ENCODE measurements at places on chromosomes 2 and 18. TPM values are rescaled to one million over a fixed set of nuclear protein-coding genes. Genes with fewer than 3 reads are reported as not detected.
A peak's percentile ranks its signal among the peaks of the same experiment; 100 is the strongest.

DNA sequence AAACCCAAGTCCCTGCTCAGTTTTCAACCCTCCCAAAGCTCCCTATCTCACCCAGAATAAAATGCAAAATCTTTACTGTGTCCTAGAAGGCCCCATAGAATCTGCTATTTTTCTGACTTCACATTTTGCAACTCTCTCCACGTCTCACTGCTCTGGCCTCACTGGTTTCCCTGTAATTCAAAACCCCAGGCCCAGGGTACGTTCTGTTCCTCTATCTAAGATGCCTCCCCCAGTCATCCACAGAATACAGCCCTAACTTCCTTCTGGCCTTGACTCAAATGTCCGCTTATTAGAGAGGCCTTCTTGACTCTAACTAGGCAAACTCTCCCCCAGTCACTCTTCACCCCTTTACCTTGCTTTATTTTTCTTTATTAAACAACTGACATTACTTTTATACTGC is 42.0 kb downstream of the FAM161A start:
- H3K36me3 ChIP-seq, result no peaks in the 10 kb centered on the region
- no peaks in the 10 kb centered on the region for H3K4me1 ChIP-seq

The CCNT2 gene
- total RNA-seq, result 30.1 TPM

The EPB41L3 gene
- total RNA-seq, result 173 TPM

DNA sequence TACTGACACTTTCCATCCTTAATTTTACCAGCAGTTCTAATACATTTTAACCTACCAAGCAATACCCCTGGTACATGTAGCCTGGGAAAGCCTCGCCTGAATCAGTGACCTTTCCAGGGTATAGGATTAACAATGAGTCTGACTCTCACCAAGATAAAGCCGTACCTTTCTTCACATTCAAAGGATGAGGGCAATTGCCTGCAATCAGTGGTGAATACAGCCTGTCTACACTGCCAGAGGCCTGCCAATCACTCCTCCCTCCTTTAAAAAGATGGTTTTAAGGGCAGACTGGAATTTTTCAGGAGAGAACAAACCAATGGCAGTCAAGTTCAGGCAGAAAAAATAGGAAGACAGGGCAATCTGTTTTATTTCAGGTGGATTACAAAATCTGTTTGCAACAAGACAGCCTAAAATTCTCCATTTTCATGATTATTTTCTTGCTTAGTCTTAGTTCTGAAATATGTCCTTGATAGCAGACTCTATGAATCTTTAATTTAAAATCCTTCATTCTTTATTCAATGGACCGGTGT is 4.8 kb downstream of the EPHA4 start:
- no peak overlapping the region for H3K4me3 ChIP-seq
- peaks cover 9% of the 10 kb centered on the region for H3K4me1 ChIP-seq
- H3K27ac ChIP-seq, result no peak overlapping the region
- no peak for DNase-seq
- H3K27me3 ChIP-seq, result peaks cover 5% of the 10 kb centered on the region

GRCh38 chr2:237231593-237231992 is 145.9 kb downstream of the COPS8 start:
- H3K27me3 ChIP-seq, result no peaks in the 10 kb centered on the region
- H3K4me3 ChIP-seq, result no peak overlapping the region
- H3K27ac ChIP-seq, result no peak overlapping the region
- H3K36me3 ChIP-seq, result no peaks in the 10 kb centered on the region
- DNase-seq, result no peak

- H3K36me3 ChIP-seq, result no peaks in the 10 kb centered on the region
- no peaks in the 10 kb centered on the region for H3K27me3 ChIP-seq
- DNase-seq, result peak; percentile 28
- peaks cover 12% of the 10 kb centered on the region for H3K4me1 ChIP-seq
- H3K27ac ChIP-seq, result peak overlapping the region; percentile 56
- H3K4me3 ChIP-seq, result peak overlapping the region; percentile 61
Measured at GRCh38 chr18:32469691-32470459, 807 bp downstream of the GAREM1 start.

The MARCO gene
- total RNA-seq, result 38.3 TPM

The SLC11A1 gene
- 53.9 TPM for total RNA-seq

The ACTG2 gene
- total RNA-seq, result 11.5 TPM

GRCh38 chr2:54830546-54830945 is 107.1 kb downstream of the EML6 start:
- no peaks in the 10 kb centered on the region for H3K4me1 ChIP-seq
- no peak overlapping the region for H3K4me3 ChIP-seq
- no peak overlapping the region for H3K27ac ChIP-seq
- H3K27me3 ChIP-seq, result no peaks in the 10 kb centered on the region
- H3K36me3 ChIP-seq, result no peaks in the 10 kb centered on the region
- DNase-seq, result no peak

DNA sequence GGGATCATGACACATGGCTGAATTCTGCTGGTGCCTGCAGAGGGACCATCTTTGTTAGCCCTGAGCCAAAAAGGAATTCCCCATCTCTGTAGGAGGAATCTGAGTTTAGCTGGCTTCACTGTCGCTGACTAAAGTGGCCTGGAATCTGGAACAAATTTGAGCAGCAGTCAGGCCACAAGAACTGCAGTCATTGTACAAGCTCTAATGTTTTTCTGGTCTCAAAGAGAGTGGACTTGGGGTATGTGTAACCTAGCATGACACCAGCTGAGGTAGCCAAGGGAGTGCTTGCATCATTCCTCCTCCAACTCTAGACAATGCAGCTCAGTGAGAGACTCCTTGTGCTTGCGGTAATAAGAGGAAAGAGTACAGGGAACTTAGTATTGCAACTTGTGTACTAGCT is 539.1 kb upstream of the LRRTM4 start:
- H3K4me1 ChIP-seq, result no peaks in the 10 kb centered on the region
- H3K27me3 ChIP-seq, result no peaks in the 10 kb centered on the region
- no peak overlapping the region for H3K27ac ChIP-seq
- H3K4me3 ChIP-seq, result no peak overlapping the region

GRCh38 chr2:177029501-177029900 is 183.1 kb upstream of the HNRNPA3 start:
- H3K4me3 ChIP-seq, result no peak overlapping the region
- no peaks in the 10 kb centered on the region for H3K27me3 ChIP-seq
- H3K36me3 ChIP-seq, result no peaks in the 10 kb centered on the region
- H3K4me1 ChIP-seq, result no peaks in the 10 kb centered on the region
- no peak overlapping the region for H3K27ac ChIP-seq
- DNase-seq, result no peak

DNA sequence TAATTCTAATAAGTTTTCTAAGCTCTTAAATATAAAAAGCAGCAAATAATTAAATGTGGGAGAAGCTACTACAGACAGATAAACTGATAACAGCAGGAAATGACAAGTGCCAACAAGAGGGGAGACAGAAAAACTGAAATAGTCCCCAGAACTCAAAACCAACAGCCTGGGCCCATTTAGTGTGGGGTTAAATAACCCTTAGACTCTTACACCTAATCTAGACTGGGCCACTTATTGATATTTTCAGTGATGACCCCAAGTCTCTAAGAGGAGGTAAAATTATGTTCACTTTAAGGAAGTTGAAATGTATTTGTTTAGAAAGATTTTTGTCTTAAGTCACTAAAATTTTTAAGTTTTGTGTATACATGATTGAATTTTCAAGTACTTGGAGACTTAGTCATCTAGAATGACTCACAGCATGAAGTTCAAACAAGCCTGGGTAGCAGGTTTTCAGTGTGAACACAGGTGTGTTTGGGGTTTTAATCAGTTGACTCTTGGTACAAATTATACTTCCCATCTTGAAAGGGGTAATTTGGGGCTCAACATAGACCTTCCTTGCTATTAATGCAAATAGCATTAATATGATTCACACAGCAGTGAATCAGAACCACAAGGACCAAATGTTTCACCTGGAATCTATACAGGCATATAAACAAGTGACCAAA is 54.9 kb upstream of the MYO3B start:
- H3K4me1 ChIP-seq, result no peaks in the 10 kb centered on the region
- H3K36me3 ChIP-seq, result no peaks in the 10 kb centered on the region
- no peak overlapping the region for H3K27ac ChIP-seq
- no peak overlapping the region for H3K4me3 ChIP-seq

The DES gene
- total RNA-seq, result 5.9 TPM

- no peak overlapping the region for H3K4me3 ChIP-seq
- H3K27ac ChIP-seq, result no peak overlapping the region
- no peak for DNase-seq
Measured at GRCh38 chr18:11148680-11149440, 509 bp downstream of the PIEZO2 start.

DNA sequence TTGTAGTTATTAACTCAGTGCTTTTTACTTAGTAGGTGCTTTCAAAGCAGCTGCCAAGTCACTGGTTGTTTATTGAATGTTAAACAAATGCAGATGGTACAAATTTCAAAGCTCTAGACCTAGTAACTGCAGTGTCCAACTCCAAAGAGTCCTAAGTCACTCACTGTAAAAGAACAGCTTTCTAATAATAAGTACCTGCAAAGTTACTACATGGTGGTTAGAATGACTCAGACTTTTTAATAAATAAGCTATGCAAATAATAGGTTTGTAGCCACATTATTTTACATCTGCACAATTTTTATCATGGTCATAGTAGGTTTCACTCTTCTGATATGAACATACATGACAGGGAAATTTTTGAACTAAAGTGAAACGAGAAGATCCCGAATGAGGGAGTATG is 1620.4 kb upstream of the CELF4 start:
- DNase-seq, result no peak
- H3K27ac ChIP-seq, result no peak overlapping the region
- H3K27me3 ChIP-seq, result no peaks in the 10 kb centered on the region
- H3K36me3 ChIP-seq, result no peaks in the 10 kb centered on the region

The ASPRV1 gene
- 1.6 TPM for total RNA-seq

- peak; percentile 41 for DNase-seq
- H3K4me3 ChIP-seq, result no peak overlapping the region
- no peaks in the 10 kb centered on the region for H3K4me1 ChIP-seq
- H3K36me3 ChIP-seq, result no peaks in the 10 kb centered on the region
- H3K27me3 ChIP-seq, result no peaks in the 10 kb centered on the region
Measured at GRCh38 chr2:23636426-23636825, 251.4 kb downstream of the KLHL29 start.

- no peaks in the 10 kb centered on the region for H3K27me3 ChIP-seq
- H3K36me3 ChIP-seq, result no peaks in the 10 kb centered on the region
- DNase-seq, result no peak
- no peaks in the 10 kb centered on the region for H3K4me1 ChIP-seq
Measured at GRCh38 chr2:75367401-75367800, 168.1 kb upstream of the TACR1 start.

GRCh38 chr2:101307503-101307902 is 998 bp downstream of the RNF149 start:
- H3K36me3 ChIP-seq, result no peaks in the 10 kb centered on the region
- peaks cover 13% of the 10 kb centered on the region for H3K4me1 ChIP-seq
- H3K27me3 ChIP-seq, result no peaks in the 10 kb centered on the region
- H3K4me3 ChIP-seq, result no peak overlapping the region
- no peak for DNase-seq

- peaks cover 98% of the 10 kb centered on the region for H3K27me3 ChIP-seq
- no peak for DNase-seq
- no peak overlapping the region for H3K4me3 ChIP-seq
- no peaks in the 10 kb centered on the region for H3K36me3 ChIP-seq
- H3K27ac ChIP-seq, result no peak overlapping the region
- peaks cover 48% of the 10 kb centered on the region for H3K4me1 ChIP-seq
Measured at GRCh38 chr2:72916743-72917137, 579 bp upstream of the EMX1 start.

The TUBB6 gene
- 32.6 TPM for total RNA-seq

The DNAH6 gene
- total RNA-seq, result 0.06 TPM

The ACVR1C gene
- 1.5 TPM for total RNA-seq

- no peak overlapping the region for H3K4me3 ChIP-seq
- H3K4me1 ChIP-seq, result no peaks in the 10 kb centered on the region
- DNase-seq, result no peak
- H3K27ac ChIP-seq, result no peak overlapping the region
- H3K27me3 ChIP-seq, result no peaks in the 10 kb centered on the region
Measured at GRCh38 chr18:35692866-35693265, 111.3 kb downstream of the GALNT1 start.

DNA sequence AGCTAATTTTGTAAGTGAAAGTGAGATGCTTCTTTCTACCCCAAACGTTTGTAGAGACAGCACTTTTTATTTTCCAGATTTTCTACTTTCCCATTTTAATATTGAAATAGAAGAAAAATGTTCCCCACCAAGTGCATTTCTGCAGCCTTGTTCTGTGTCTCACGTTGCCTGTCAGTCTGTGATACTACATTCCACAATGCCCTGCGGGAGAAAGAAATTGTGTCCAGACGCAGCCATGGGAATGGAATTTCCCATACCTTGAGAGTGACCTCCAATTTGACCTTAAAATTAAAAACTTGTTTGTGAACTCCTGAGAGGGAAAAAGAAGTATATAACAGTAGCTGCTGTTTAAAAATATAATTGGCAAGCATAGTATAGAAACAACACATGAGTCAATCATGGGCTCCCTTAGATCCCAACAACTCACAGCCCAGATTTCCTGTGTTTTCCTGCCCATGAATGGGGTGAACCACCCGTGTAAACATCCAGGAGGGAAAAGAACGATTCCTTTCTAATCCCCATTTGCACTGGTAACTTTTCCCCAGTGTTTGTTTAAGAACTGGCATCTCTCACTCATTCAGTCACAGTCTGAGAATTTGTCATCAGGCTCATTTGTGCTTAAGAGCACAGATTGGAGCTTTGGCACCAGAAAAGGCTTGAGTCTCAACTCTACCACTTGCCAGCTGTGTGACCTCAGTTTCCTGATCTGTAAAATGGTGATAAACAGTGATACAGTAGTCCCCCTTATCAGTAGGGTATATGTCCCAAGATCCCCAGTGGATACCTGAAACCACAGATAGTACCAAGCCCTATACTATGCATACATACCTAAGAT is 166.1 kb upstream of the ZNF521 start:
- H3K4me1 ChIP-seq, result no peaks in the 10 kb centered on the region
- no peaks in the 10 kb centered on the region for H3K27me3 ChIP-seq
- H3K27ac ChIP-seq, result no peak overlapping the region
- no peak for DNase-seq
- no peaks in the 10 kb centered on the region for H3K36me3 ChIP-seq
- no peak overlapping the region for H3K4me3 ChIP-seq

DNA sequence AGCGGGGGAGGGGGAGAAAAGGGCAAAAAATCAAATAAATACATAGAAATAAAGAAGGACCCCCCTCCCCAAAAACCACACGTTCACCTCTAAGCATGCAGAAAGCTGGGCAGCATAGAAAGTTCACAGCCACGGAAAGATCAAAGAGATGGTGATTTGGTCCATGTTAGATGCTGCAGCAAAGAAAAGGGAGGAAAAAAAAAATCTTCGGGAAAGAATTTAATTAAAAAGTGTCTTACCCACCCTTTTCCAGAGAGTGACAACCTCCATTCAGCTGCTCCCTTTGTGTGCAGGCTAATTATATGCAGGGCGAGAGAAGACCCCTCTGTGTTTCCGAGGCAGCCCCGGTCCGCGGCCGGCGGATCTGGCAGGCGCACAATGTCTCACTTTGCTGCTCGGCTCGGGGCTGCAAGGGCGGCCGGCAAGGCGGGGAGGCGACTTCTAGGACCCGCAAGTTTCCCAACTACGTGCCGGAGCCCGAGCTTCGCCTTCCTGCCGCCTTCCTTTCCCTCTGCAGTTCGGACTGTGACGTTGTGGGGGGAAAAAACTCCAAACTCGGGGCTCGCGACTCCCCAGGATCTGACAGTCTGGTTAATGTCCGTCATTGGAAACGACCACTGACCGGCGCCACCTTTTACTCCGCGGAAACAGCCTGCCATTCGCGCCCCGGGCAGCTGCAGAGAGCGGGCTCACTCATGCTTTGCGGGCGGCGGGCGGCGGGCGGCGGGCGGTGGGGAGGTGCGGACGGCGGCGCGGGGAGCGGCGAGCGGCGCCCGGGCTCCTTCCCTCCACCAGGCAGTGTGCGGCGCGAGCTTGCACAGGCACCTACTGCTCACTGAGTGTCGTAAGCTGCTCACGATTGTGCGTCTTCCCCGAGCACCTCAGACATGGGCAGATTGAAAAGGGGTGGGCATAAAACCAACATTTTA is at the start of gene LRRTM1:
Gene LRRTM1, minus strand, starts transcription at position 844 of the 929 bp plus-strand sequence. CDS start 933 bp downstream, outside the sequence.
- H3K27ac ChIP-seq, result no peak within 1 kb of the TSS
- no peak within 1 kb of the TSS for H3K4me3 ChIP-seq
- H3K36me3 ChIP-seq, result no peaks in the 10 kb centered on the region
- peaks cover 24% of the 10 kb centered on the region for H3K27me3 ChIP-seq
- no peaks in the 10 kb centered on the region for H3K4me1 ChIP-seq
- DNase-seq, result no peak

Data from adrenal gland (tissue), 19 donors.